ENCODE measurements at places on chromosomes 12 and 14.

DNA sequence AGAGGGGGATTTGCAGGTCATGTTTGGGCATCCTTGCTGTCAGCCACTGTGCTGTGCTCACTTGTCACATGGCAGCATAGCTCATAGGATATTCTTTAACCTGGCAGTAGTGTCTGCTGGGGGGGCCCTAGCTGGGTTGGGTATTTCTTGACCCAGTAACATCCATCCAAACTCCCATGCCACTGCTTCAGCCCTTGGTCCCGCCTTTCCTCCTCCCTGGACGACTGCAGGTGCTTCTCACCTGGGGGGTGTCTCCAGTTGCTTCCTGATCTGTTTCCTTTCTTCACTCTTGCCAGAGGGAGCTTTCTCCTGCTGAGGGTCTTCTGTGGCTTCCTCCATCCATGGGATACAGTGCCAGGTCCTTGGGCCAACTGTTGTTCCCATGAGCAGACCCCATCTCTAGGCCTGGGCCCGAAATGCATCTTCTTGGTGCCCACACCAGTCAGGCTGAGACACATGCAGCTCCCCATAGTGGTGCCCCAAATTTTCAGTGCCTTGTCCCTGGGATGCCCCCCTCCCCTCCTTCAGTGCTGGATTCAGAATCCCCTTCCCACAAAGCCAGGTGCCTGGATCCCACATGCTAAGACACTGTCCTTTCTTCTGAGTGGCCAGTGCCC lies 20.5 kb downstream of the C14orf132 start:
- no peak for DNase-seq

- DNase-seq, result no peak
These were observed 197.0 kb upstream of the PRICKLE1 start for GRCh38 chr12:42786400-42787148.

DNA sequence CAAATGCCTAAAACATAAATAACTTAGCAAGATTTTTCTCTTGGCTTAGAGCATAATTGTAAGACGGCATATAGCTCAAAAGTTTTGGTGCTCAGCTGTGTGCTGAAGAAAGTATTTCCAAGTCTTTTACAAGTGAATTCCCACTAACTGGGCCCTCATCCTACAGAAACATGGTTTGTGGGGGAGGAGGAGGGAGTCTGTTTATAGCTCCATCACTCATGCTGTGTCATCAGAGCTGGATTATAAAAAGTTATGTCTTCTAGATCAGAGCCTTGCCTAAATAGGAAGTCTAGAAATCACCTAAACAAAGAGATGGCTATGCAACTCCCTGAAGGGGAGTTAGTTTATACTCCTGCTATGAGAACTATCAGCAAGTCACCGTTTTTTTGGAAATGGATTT lies 65.9 kb upstream of the OTOGL start:
- DNase-seq, result no peak

DNA sequence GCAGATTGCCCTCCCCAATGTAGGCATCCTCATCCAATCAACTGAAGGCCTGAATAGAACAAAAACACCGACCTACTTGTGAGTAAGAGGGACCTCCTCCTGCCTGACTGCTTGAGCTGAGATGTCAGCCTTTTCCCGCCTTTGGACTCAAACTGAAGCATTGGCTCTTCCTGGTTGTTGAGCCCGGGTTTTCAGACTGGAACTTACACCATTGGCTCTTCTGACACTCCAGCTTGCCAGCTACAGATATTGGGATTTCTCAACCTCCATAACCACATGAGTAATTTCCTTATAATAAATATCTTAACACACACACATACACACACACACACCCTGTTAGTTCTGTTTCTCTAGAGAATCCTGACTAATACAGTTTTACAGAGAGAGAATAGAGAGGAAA lies 173.4 kb upstream of the NTF3 start:
- DNase-seq, result no peak

DNA sequence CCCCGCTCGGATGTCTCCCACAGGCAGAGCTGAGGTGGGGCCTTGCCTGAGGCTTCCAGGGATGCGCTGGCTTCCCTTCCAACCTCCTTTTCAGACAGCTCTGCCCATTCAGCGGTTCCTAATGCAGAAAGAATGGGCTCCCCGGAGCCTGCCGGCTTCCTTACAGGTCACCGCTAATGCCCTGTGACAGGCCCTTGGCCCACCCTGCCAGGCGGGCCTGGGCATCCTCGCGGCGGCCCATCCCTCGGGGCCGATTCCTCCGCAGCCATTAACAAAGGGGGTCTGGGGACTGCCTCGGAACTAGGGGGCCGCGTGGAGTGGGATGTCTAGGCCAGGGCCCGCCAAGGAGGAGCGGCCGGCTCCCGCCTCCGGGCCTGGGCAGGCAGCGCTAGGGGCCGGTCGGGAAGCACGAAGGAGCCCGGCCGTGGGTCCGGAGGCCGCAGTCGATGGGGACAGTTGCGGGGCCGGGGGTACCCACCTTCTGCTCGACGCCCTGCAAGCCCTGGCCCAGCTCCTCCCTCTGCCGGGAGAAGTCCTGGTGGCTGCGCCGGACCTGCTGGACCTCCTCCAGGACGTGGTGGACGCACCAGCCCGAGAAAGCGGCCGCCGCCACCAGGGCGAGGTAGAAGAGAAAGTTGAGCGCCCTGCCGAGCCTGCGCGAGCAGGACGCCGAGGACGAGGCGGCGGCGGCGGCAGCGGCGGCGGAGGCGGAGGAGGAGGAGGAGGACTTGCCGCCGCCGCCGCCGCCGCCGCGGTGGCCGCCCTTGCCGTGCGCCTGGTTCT lies 738 bp downstream of the CKAP4 start:
- peak; percentile 87 for DNase-seq

DNA sequence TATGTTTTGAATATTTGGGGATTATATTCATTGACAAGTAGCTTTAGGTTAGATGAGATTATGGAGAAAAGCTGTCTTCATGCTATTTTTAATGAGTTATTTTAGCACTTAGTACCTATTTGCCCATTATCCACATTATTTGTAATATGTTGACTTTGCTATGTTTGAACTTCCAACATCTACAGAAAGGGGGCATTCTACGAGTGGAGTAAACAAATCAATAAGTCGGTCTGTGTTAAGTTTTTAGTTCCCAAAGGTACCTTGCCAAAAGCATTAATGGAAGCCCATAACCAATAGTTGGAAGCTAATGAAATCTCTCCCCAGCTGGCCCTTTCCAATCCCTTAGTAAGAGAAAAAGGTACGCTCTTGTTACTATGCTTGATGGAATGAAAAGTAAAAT lies 250.0 kb upstream of the E2F7 start:
- no peak for DNase-seq

DNA sequence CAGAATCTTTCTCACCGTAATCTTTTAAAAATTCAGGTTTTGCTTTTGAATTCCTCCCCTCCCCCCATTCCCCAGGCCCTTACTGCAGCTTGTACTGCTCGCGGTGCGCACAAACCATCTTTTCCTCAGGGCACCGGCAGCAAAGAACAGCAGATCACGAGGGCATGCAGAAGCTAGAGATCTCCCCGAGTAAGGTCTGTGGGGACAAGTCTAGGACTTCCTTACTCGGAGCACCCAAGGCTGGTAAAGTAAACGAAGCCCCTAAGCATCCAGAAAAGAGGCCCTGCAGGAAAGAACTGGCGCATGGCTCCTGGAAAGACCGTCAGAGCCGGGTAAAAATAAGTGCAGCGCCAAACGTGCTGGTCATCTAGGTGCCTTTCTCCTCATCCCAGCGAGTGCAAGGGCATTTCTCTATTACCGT lies 727 bp downstream of the LDHB start:
- DNase-seq, result no peak
